ENCODE measurements at places on chromosomes 1 and 21. TPM values are rescaled to one million over a fixed set of nuclear protein-coding genes. Genes with fewer than 3 reads are reported as not detected.
A peak's percentile ranks its signal among the peaks of the same experiment; 100 is the strongest.

DNA sequence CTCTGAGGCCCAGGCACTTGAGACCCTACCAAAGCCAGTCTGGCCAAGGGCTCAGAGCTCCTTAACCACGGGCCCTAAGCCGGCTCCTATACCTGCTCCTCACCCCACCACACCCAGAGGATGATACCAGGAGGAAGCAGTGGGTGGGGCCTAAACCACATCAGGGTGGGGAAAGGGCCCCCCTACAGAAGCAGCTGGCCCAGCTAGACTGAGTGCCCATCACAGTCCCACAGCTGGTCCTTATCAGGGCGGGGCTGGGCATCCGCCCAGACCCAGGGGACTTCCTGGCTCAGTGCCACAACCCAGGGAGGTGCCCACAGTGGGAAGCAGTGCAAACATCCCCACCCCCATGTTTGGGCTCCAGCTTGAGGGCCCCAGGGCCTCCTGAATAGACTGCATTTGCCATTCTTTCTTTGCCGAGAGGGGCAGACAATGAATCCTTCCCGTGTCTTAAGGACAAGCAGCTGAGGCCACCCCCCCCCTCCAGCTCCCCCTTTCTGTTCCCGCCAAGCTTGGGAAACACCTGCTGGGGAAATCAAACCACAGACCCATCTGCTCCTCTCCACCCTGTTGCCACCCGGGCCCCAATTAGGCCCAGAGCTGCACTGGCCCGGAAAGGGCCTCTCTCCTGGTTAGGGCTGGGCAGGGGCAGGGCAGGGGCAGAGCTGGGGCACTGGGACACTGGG lies 6.2 kb downstream of the E2F2 start:
- no peak overlapping the region for H3K27ac ChIP-seq
- H3K4me3 ChIP-seq, result no peak overlapping the region
- no peaks in the 10 kb centered on the region for H3K36me3 ChIP-seq
- no peaks in the 10 kb centered on the region for H3K27me3 ChIP-seq
- DNase-seq, result no peak

GRCh38 chr1:14602136-14602535 lies 3.7 kb downstream of the KAZN start:
- peak; percentile 90 for DNase-seq
- H3K36me3 ChIP-seq, result no peaks in the 10 kb centered on the region
- peaks cover 31% of the 10 kb centered on the region for H3K4me1 ChIP-seq
- no peak overlapping the region for H3K4me3 ChIP-seq

Gene VWA1
- 72.6 TPM for total RNA-seq

DNA sequence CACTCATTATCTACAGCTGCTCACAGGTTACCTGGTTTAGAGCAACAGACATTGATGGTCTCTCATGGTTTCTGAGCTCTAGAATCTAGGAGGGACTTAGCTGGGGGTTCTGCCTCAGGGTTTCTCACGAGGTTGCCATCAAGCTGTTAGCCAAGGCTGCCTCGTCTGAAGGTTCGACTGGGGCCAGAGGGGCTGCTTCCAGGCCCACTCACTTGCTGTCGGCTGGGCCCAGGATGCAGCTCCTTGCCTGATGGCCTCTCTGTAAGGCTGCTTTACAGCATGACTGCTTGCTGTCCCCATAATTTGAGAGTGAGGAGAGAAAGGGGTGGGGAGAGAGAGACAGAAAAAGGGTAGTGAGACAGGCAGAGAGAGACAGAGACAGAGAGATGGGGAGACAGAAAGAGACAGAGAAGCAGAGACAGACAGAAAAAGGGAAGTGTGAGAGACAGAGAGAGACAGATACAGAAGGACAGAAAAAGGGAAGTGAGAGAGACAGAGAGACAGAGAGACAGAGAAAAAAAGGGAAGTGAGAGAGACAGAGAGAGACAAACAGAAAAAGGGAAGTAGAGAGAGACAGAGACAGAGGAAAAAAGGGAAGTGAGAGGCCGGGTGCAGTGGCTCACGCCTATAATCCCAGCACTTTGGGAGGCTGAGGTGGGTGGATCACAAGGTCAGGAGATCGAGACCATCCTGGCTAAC lies 106.8 kb upstream of the C1orf174 start:
- peaks cover 3% of the 10 kb centered on the region for H3K27me3 ChIP-seq
- no peak overlapping the region for H3K4me3 ChIP-seq
- H3K27ac ChIP-seq, result no peak overlapping the region

Gene RAB25
- total RNA-seq, result 75.2 TPM

Gene SON
- 251 TPM for total RNA-seq

Gene TRIM63
- total RNA-seq, result 0.25 TPM

DNA sequence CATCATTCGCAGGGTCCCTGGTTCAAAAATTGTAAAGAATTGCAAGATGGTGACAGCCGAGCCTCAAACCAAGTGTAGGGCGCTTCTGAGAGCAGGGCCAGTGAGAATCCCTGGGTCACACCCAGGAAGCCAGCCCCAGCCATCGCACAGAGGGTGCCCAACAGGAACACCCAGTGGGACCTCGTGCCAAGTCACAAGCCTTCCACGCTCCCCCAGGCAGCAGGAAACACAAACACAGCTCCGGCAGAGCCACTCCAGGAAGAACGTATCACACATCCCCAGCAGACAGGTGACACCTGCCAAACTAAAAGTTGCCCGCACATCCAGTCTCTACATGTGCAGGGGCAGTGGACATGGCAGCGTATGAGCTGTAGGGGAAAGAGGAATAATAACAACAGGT lies 20.2 kb downstream of the DHRS3 start:
- DNase-seq, result no peak
- no peaks in the 10 kb centered on the region for H3K36me3 ChIP-seq
- H3K27ac ChIP-seq, result peak overlapping the region; percentile 67

DNA sequence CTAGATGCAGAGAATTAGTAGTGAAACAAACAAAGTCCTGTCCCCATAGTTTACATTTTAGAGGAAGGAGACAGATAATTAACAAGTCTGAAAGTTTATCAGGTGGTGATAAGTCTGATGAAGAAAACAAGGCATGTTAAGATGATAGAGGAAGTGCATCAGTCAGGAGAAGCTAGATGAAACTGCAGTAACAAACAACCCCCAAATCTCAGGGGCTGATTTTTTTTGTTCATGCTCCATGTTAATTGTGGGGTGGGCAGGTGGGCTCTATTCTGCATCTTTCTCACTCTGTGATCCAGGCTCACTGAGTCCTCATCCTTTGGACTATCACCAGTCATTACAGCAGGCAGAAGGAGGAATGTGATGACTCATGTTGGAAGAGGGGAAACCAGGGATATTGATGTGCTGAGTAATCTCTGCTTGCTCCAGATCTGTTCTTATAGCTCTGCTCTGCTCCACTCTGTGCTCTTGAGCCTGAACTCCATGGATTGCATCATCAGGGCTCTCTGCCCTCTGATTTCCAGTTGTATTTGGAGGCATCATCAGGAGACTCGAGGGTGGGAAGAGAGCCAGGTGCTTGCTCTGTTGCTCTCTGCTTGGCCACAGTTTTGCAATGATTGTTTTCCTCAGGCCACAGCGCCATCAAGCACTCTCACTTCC lies 166.9 kb downstream of the IER5 start:
- H3K4me1 ChIP-seq, result no peaks in the 10 kb centered on the region
- H3K27ac ChIP-seq, result no peak overlapping the region
- H3K36me3 ChIP-seq, result no peaks in the 10 kb centered on the region
- peaks cover 5% of the 10 kb centered on the region for H3K27me3 ChIP-seq
- no peak overlapping the region for H3K4me3 ChIP-seq

DNA sequence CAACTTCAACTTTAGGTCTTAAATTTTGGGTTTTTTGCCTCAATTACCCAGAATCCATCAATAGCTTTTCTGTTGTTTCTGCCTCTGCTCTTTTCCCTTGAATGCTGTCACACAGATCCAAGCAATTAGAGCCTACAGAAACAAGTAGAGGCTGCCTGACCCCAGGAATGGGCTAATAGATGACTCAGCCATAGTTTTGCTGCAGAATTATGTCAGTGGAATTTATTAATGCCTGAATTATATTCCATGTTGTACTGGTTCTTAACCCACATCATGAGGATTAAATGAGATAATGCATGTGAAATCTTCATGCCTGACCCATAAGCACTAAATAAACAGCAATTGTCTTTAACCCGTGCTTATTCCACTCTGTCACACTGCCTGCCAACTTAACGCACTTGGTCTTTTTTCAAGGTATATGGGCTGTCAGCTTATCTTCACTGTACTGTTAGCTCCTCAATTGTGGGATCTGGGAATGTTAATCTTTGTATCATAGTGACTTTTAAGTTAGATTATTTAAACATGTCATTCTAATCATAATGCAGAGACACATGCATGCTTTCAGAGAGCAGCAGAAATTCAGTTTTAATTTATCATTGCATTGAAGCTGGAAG lies 213.3 kb downstream of the ROR1 start:
- H3K27me3 ChIP-seq, result no peaks in the 10 kb centered on the region
- peaks cover 24% of the 10 kb centered on the region for H3K4me1 ChIP-seq
- no peak for DNase-seq
- H3K4me3 ChIP-seq, result no peak overlapping the region

DNA sequence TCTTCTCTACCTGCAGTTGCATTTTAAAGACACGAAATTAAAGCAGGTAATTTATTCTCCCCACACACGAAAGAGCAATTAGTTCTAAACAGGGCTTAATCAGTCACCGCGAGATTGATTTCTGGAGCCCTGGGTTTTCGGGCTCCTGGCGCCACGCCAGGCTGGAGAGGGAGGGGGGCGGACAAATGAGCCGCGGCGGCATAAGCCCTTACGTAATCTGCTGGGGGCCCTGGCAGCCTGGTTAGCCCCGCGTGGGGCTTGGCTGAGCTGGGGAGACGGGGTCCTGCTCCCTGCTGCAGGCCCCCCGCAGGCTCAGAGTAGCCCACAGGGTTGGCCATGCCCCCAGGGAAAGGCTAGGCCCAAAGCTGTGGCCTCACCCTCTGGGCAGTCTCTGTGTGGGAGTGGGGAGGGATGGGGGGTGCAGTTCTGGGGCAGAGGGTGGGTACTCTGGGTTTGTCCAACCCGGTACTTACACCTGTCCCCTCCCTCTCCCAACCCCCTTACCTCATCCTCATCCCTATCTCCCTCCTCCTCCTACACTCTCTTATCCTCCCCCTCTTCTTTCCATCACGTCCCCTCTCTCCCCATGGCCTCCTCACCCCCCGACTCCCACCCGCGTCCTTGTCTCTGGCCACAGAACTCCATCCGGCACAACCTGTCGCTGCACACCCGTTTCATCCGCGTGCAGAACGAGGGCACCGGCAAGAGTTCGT lies 19.9 kb downstream of the FOXO6 start:
- no peak overlapping the region for H3K27ac ChIP-seq
- H3K36me3 ChIP-seq, result peaks cover 4% of the 10 kb centered on the region
- H3K27me3 ChIP-seq, result peaks cover 11% of the 10 kb centered on the region
- DNase-seq, result peak; percentile 67
- H3K4me3 ChIP-seq, result peak overlapping the region; percentile 53

- no peaks in the 10 kb centered on the region for H3K4me1 ChIP-seq
- no peak overlapping the region for H3K27ac ChIP-seq
- no peak overlapping the region for H3K4me3 ChIP-seq
- H3K36me3 ChIP-seq, result no peaks in the 10 kb centered on the region
- H3K27me3 ChIP-seq, result no peaks in the 10 kb centered on the region
Observed at GRCh38 chr1:169361281-169361680, 6.3 kb downstream of the NME7 start.

DNA sequence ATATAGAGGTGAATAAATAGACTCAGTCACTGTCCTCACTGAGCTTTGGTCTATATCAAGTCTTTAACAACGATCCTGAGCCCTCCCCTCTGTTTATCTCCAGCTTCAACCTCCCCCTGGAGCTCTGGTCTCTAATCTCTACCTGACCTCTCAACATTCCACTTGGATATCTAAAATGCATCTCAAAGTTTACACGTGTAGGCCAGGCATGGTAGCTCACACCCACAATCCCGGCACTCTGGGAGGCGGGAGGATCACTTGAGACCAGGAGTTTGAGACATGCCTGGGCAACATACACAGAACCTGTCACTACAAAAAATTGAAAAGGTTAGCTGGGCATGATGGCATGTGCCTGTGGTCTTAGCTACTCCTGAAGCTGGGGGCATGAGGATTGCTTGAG lies 53.4 kb downstream of the GADD45A start:
- no peak for DNase-seq
- no peak overlapping the region for H3K27ac ChIP-seq
- H3K4me1 ChIP-seq, result peaks cover 13% of the 10 kb centered on the region
- H3K27me3 ChIP-seq, result no peaks in the 10 kb centered on the region
- H3K4me3 ChIP-seq, result no peak overlapping the region

Gene MEGF6
- total RNA-seq, result 44.1 TPM

- peaks cover 30% of the 10 kb centered on the region for H3K27me3 ChIP-seq
- DNase-seq, result no peak
- H3K4me1 ChIP-seq, result peaks cover 17% of the 10 kb centered on the region
Observed at GRCh38 chr1:2445162-2445822, 30.8 kb upstream of the PLCH2 start.

Gene TXNIP
- 1,810 TPM for total RNA-seq

DNA sequence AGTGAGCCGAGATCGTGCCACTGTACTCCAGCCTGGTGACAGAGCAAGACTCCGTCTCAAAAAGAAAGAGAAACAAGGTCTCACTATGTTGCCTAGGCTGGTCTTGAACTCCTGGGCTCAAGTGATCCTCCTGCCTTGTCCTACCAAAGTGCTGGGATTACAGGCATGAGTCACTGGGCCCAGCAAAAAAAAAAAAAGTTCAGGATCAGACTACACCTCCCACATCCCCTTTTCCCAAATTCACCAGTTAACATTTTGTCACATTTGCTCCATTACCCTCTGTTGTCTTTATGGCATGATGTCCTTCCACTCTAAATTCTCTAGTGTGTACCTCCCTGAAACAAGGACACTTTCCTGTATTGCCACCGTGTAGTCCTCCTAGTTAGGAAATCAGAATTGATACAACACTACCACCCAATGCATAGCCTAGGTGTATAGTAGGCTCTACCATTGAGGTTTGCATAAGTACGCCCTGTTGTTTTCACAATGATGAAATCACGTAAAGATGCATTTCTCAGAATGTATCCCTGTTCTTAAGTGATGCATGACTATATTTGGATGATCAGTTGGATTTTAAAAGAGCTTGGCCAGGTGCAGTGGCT lies 10.7 kb downstream of the SPEN start:
- H3K36me3 ChIP-seq, result no peaks in the 10 kb centered on the region
- peaks cover 4% of the 10 kb centered on the region for H3K4me1 ChIP-seq
- H3K27me3 ChIP-seq, result no peaks in the 10 kb centered on the region
- no peak for DNase-seq

Data from lung (tissue), 17 donors.